ENCODE measurements at places on chromosomes 11 and 22.

GRCh38 chr11:555780-556661 is 4.5 kb downstream of the LMNTD2 start:
- no peak for DNase-seq

GRCh38 chr11:20251496-20251895 is 91.2 kb upstream of the DBX1 start:
- no peak for DNase-seq

GRCh38 chr11:2944530-2944929 is 15.3 kb upstream of the PHLDA2 start:
- DNase-seq, result no peak

- DNase-seq, result no peak
Measured at GRCh38 chr11:76005756-76006155, 190.7 kb downstream of the UVRAG start.

DNA sequence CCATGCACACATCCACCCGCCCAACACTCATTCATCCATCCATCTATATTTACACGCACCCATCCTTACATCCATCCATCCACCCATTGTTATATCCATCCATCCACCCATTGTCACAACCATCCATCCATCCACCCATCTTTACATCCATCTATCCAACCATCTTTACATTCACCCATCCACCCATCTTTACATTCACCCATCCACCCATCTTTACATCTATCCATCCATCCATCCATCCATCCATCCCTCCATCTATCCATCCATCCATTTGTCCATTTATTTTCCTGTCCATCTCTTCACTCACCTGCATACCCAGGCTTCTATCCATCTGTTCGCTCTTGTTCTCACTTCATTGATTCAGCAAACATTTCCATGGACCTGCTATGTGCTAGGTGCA is 49.8 kb downstream of the SGSM1 start:
- no peak for DNase-seq

Measured in stimulated activated CD8-positive, alpha-beta memory T cell treated with anti-CD3 and anti-CD28 coated beads, Interleukin-4, amount 100 ng/mL, for 4 hours (primary cell).